Bone marrow (tissue), 2 donors: ENCODE measurements at places on chromosomes 6 and 20.

DNA sequence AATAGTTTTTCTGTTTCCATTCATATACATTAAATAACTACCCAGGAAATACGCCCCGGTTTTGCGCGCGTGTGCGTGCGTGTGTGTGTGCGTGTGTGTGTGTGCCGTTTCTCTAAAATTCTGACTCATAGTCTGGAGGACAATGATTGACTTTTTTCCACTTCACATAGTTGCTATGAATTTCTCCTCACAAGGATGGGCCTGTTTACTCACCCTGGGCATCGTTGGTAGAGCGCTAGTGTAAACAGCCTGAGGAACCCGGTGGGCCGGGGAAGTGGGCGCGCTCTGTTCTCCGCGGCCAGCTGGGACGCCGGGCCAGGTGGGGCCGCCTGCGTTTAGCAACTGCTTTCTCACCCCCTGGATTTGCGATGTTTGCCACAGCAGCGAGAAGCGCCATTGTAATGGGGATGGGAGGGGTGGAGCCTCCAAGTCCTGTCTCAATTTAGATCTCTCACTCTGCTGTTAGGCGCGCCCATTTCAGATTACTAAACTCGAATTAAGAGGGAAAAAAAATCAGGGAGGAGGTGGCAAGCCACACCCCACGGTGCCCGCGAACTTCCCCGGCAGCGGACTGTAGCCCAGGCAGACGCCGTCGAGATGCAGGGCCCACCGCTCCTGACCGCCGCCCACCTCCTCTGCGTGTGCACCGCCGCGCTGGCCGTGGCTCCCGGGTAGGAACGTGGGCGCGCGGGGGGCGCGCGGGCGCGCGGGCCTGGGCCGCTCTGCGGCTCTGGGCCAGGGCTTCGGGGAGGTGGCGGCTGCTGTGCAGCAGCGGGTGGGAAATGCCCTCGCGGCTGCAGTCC, at the start of gene CD109:
CD109 (plus strand) TSS at position 585 of the 803 bp plus-strand sequence; CDS start at position 598, 13 bp downstream.
- peak; percentile 52 for DNase-seq

DNA sequence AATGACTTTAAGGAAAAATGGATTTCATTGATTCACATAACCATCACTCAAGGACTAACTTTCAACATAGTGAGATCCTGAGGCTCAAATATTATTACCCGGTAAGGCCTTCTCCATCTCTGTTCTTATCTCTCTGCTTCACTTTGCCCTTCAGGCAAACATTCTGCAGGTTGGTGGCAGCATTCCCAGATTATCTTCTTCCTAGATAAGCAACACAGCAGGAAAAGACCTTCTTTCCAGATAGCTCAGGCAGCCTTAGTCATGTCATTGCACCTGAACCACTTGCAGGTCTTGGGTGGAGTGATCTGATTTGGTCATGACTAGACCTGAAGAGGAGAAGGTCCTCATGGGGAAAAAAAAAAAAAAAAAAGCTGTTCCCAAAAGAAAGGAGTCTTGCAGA, 5.3 kb upstream of the HIVEP2 start:
- no peak for DNase-seq

GRCh38 chr6:108689272-108690161, 128.8 kb downstream of the FOXO3 start:
- DNase-seq: peak; percentile 41

DNA sequence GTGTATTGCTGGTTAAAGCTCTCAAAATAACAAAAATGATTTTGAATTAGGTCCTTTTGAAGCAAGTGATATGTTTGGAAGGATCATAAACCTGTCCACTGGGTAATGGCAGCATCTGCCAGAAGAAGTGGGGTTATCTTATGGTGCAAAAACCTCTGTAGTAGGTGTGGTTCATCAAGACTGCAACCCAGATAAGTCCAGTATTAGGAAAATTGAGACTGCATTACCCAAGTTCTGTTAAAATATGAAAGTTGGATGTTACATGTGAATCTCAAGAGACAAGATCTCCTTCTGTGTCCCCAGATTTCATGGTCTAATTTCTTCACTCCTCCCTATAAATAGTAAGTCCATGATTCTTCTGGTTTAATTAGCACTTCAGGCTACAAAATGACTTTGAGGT, 59.4 kb downstream of the RPRD1B start:
- no peak for DNase-seq

- no peak for DNase-seq
These were observed 112.3 kb upstream of the HDAC2 start for GRCh38 chr6:114083251-114083650.

DNA sequence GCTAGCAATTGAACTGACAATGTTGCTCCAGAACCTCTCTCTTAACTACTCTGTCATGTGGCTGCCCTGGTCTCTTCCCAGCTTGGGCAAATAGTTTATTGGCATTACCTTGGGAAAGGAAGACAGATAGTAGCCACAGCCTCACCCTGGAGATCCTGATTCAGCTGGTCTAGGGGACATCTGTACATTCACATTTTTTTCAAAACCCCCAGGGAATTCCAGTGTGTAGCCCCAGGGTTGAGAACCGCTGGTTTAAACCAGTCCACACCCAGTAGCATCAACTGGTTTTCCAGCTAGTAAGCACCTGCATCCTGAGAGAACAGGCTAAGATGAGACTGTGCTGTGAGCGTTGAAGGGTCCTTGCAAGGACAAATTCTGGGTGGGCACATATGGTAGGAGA, 9.6 kb downstream of the SCUBE3 start:
- no peak for DNase-seq

GRCh38 chr6:79894939-79895338, 52.4 kb downstream of the ELOVL4 start:
- no peak for DNase-seq

DNA sequence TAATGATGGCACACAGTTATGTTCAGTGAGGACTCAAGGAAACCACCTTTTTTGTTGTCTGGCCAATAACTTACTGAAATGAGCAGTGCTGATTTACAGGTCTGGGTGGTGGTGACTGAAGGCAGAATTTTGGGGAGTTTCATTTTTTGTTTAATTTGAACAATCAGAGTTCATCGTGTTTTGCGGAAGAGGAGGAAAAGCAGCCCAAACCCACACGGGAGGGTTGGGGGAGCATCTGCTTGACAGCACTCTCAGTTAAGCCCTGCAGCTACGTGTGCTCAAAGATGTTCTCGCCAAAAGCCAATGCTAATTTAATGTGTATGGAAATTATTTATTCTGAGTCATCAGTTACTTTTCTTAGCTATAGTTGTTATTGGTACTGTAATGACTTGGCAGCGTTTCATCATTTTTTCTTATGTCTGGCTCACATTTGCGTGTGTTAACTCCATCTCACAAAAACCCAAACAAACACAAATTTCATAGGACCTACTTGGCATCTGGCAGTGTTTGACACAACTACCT, 89.2 kb downstream of the UST start:
- no peak for DNase-seq

- no peak for DNase-seq
These were observed 322.8 kb upstream of the GJE1 start for GRCh38 chr6:141809901-141810300.

- DNase-seq: no peak
These were observed 88.2 kb downstream of the HIVEP2 start for GRCh38 chr6:142856624-142857232.

DNA sequence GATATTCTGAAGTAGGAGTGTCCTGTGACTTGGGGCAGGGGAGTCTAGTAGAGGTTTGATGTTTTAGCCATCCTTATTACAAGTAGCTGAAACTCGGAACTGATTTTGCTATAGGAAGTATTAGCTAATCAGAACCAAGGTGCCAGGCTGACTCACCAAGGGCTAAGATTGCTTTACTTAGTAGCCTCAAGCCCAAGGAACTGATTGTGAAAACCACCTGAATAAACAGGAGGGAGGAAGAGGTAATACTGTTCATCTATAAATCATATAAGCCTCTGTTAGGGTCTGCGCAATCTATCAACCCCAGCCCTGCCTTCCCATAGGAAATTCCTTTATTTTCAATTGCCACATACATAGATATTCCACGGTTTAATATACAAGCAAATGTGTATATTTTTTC, 54.4 kb downstream of the GNAS start:
- DNase-seq: no peak

GRCh38 chr6:130138909-130139242, 83.9 kb downstream of the SAMD3 start:
- no peak for DNase-seq

DNA sequence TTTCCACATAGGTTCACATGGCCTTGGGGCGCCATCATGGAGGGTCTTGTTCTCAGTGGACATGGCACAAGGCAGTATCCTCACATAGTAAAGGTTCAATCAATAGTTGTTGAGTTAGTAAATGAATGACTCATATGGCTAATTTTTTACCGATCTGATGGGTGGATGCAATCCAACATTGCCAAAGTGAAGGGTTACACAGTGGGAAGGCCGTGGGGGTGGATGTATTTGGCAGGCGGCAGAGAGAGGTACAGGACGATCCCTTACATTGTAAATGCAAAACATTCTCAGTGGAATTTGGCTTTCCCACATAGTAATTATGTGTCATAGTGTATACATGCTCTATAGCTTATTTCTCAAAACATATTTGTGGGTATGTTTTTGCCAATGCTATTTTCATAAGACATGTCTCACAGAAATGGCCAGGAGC, 21.0 kb upstream of the PDE7B start:
- no peak for DNase-seq

DNA sequence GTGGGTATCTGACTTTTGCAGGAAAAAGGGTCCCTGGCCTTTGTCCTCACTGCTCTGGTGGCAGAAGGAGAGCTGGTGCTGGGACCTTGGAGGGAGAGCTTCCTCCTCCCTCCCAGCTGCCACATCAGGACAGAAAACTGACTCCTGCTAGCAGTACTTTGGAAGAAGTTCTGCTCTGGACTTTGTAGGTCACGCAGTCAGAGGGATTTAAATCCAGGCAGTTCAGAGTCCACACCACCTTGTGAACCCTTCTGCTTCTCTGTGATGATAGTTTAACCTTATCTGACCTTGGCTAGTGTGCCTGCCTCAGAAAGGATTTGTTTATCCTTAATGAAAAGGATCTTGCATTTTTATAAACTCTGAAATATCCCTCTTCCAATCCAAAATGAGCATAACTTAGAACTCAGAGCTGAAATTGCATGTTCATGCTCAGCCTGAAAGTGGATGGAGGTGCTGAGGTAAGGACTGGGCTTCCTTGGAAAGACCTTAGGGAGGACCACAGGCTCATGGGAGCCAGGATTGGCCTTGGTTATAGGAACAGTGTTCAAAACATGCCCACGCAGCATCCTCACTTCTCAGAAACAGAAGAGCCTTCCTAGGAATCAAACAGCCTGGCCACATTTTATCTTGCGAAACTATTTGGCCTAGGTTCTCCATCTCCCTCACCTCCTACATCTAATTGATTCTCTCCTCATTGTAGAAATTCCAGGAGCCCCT, 123.9 kb upstream of the SASH1 start:
- no peak for DNase-seq

GRCh38 chr6:156953479-156954146, 176.4 kb downstream of the ARID1B start:
- DNase-seq: no peak

DNA sequence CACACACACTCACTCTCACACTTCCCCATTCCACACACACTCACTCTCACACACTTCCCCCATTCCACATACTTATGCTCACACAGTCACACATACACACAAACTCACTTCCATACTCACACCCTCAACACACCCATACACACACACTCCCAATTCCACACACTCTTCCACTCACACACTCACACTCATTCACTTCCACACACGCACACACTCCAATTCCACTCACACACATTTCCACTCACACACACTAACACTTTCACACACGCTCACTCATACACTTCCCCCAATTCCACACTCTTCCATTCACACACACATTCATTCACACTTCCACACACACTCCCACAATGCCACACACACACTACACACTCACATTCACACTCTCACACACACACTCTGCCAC, 8.0 kb upstream of the OSBPL2 start:
- no peak for DNase-seq

DNA sequence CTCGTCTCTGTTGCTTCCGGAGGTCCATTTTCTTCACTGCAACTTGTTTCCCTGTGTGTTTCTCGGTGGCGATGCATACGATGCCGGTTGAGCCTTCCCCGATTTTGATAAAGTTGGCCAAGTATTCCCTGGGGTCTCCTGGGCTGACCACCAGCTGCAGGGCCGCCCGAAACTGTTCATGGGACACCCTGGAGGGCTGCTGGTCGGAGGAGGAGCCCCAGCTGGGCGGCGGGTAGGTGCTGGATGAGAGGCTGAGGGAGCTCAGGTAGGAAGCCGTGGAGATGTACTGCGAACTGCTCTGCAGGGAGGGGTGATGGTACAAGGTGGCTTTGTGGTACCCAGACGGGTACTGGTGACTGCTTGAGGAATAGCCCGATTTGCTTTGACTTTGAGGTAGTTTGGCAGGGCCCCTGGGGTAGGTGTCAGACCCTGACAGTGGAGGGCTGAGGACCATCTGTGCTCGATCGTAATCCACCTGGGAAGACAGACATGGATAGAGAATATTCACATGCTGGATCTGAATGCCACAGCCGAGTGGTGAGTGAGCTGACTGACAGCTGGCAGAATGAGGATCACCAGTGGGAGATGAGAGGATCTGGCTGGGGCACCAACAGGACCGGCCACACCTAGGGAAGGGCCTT, 51.6 kb downstream of the LAMP5 start:
- no peak for DNase-seq

- DNase-seq: no peak
These were observed 62.3 kb downstream of the PAX1 start for GRCh38 chr20:21767739-21768223.

- no peak for DNase-seq
These were observed 115.1 kb downstream of the QKI start for GRCh38 chr6:163529605-163530004.

GRCh38 chr6:15500078-15500740, 162.6 kb downstream of the DTNBP1 start:
- no peak for DNase-seq

- DNase-seq: no peak
These were observed 190.6 kb downstream of the DHX35 start for GRCh38 chr20:39152742-39153141.

- no peak for DNase-seq
These were observed 125.0 kb upstream of the DOK5 start for GRCh38 chr20:54350415-54350814.

- DNase-seq: no peak
These were observed 21.8 kb downstream of the ADNP start for GRCh38 chr20:50909413-50909812.

- DNase-seq: no peak
These were observed 1195.9 kb upstream of the MAP3K7 start for GRCh38 chr6:91782802-91783201.

GRCh38 chr6:76397966-76398365, 325.5 kb upstream of the IMPG1 start:
- no peak for DNase-seq

DNA sequence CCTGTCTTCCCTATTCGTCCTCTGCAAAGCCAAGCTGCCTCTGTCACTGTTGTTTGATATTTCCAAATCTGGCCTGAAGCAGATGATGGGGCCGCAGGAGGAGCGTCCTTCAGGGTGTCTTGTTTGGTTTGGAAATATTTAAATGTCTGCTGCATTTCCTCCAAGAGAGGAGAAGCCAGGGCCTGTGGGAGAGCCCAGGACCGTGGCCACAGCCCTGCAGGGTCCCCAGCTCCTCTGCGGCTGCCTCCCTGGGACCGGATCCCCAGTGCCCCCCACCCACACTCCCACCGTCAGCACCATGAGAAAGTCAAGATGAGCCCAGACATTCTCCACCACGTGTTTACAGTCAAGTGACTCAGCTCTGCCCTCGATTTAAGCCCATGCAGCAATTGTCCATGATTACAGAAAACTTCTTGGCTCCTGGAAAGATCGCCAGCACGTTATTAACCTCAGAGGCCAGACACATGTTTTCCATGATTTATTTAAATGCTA, 18.2 kb downstream of the FOXF2 start:
- DNase-seq: no peak
